NCI-H1092 (cell line): ENCODE measurements at places on chromosomes 7 and 10.

DNA sequence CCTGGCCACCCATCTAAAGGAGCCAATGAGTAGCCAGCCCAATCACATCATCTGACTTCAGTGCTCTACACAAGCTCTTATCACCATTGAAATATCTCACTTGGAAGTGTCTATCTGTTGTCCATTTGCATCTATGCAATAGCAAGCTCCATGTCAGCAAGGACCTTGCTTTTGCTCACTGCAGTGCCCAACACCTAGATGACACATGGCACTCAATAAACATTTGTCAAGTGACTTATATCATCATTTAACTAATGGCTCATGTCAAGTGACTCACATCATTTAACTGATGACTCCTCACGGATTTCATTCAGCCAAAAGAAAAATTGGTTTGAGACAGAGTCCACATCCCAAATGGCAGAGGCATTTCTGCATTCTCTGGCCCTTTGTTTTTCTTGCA, 92.9 kb upstream of the ADAM12 start:
- DNase-seq: no peak

GRCh38 chr10:85786401-85786899, 580.1 kb downstream of the GRID1 start:
- no peak for DNase-seq

GRCh38 chr10:43048301-43049051, 28.4 kb upstream of the RET start:
- DNase-seq: no peak

DNA sequence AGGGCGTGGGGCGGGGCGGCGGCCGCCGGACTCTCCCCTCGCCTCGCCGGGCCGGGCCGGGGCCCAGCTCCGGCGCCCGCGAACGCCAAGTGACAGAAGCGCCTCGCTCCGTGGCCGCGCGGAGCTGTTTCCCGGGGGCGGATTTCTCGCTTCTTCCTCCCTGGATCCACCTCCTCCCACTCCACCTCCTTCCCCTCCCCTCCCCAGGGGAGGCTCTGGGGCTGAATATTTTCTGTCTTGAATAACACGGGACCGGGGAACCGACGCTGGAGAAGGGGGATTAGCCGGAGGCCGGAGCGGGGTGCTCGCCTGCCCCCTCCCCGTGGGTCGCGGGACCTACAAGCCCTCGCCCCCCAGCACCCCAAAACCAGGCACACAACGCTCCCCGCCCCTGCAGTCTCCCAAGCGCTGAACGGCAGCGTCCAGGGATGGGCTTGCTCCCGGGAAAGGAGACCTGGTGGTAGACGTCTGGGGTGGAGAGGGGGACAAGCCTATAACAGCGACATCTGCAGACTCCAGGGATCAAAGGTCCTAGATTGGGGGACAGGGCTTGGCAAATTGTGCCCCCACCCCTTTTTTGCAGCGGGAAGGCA, at the start of gene ARHGAP21:
TSS of gene ARHGAP21 (minus strand) at position 100 of the 593 bp plus-strand sequence. CDS start 1,988 bp downstream, outside the sequence.
- peak; percentile 22 for DNase-seq
